ENCODE measurements at places on chromosomes 16 and 17.

DNA sequence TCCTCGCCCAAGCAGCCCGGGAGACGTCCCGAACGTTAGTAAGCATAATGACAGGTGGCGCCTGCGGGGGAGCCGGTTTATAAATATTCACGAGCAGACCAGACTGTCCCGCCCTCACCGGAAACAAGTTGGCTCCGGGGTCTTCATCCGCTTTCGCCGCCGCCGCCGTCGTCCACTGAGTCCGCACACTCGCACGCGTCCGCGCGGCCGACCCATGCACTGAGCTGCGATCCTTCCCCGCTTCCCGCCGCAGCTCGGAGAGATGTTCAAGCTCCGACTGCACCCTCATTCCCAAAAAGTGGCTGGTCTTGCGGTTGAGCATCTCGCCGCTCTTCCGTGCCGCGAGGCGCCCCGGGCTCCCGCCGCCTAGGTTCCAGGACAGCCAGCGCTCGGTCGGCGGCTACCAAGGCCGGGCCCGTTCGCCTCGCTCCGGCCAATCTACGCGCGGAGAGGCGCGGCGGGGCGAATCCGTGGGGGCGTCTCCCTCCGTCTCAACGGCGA, 385 bp downstream of the CFAP119 start:
- DNase-seq, result peak; percentile 33

- no peak for DNase-seq
These were observed 186.0 kb downstream of the COPRS start for GRCh38 chr17:31673076-31673475.

- DNase-seq, result no peak
These were observed 2.0 kb upstream of the CANT1 start for GRCh38 chr17:79011451-79012147.

GRCh38 chr17:1351971-1352370, 48.1 kb downstream of the YWHAE start:
- DNase-seq, result no peak

GRCh38 chr17:43389046-43389947, 9.5 kb upstream of the ARL4D start:
- peak; percentile 66 for DNase-seq

- no peak for DNase-seq
These were observed 6.1 kb upstream of the EVPLL start for GRCh38 chr17:18371455-18371854.

- no peak for DNase-seq
These were observed 6.5 kb upstream of the SERPINF1 start for GRCh38 chr17:1755252-1755826.
